ENCODE measurements at places on chromosomes 5 and 9.

- no peak for DNase-seq
Measured at GRCh38 chr5:177550122-177550521, 4.2 kb downstream of the FAM193B start.

DNA sequence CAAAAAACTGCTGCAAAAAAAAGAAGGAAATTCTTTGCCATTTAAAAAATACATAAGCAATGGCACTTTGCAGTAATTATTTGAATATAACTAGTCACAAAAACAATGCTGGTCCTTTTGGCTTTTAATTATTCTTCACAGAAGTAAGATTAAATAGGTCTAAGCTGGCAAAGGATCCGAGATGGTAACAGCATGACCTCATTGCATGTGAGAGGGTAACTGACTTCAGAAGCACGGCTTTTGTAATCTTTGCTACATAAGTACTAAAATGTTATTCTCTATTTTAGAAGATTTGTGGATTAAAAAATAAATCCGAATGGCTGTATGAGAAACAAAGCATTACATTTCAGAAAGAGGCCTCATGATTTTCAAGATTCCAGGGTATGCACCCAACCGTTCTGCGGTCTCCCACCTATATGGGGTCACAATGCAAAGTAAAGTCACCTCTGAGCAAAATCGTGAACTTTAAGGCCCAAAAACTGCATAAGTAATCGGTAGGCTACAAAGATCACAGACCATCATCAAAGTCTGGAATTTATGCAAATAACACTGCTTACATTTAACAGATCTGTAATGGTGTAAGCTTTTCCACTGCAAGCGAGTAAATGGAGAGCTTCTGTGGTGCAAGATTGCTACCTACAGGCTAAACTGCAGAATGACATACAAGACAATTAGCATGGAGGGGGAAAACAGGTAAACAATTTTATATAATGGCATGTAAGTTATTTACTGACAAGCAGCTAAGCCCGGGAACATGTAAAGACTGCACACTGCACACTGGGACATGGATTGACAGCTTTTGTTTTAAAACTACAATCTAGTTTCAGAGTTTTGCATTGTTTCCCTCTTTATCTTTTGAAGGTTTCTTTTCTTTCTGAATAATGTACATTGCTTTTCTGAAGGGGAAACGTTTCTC, 231.6 kb downstream of the SLF1 start:
- DNase-seq, result no peak

GRCh38 chr5:125026867-125027731, 280.7 kb upstream of the ZNF608 start:
- DNase-seq, result no peak

DNA sequence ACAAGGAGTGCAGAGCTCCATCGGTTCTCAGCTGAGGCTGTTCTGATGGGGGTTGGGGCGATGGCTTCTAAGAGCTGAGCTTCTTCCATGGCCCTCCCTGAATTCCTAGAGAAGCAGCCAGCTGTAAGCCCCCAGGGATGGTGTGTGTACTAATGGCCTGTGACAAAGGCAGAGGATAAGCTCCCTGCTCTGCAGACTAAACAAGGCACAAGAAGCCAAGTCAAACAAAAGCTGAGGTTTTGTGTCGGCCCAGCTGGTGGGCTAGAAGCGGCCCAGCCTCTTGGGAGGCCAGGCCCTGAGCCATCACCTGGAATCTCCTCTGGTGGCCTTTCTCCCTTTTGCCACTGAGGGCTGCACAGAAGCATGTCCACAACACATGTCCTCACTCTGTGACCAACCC, 75.0 kb upstream of the XPA start:
- DNase-seq, result no peak

DNA sequence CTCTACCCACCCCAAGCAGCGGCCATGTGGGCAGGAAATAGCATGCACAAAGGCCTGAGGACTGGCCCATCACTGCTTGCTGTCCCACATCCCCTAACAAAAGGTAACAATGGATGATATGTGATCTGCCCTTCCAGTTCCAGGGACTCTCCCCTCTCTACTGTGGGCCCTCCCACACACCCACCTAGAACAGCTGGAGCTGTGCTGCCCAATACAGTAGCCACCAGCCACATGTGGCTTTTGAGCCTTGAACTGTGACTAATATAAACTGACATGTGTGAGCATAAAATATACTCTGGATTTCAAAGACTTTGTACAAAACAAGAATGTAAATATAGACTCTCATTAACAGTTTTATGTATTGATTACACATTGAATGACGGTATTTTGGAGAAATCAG, 78.1 kb downstream of the C5orf15 start:
- no peak for DNase-seq

DNA sequence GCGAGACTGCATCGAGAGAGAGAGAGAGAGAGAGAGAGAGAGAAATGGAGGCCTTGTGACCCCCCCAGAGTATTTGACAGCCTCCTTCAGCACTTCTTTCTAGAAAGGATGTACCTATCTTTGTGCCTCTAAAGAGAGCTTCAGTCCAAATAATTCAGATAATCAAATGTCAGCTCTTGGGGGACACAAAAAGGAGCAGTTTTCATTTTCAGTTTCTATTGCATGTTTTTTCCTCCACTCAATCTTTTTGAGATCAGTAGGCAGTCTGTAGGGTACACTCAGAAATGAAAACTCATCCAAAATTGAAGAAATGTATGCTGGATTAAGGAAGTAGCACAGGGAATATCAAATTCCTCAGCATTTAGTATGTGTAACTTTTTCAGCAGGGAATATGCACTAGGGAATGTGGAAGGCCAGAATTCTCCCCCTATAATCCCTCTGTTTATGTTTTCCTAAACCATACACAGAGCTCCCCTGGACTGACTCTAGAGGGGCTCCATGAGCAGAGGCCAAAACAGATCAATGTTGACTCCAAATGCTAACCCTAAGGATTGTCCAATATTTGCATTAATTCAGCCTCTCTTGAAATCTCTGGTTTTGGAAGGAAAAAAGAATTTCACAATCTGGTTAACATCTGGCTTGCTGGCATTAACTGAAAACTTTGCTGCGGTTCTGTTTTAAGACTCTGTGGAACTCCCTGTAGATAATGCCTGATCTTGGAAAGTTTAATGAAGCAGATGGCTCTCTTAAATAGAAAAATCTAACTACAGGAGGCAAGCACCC, 250.1 kb downstream of the CEMIP2 start:
- no peak for DNase-seq

DNA sequence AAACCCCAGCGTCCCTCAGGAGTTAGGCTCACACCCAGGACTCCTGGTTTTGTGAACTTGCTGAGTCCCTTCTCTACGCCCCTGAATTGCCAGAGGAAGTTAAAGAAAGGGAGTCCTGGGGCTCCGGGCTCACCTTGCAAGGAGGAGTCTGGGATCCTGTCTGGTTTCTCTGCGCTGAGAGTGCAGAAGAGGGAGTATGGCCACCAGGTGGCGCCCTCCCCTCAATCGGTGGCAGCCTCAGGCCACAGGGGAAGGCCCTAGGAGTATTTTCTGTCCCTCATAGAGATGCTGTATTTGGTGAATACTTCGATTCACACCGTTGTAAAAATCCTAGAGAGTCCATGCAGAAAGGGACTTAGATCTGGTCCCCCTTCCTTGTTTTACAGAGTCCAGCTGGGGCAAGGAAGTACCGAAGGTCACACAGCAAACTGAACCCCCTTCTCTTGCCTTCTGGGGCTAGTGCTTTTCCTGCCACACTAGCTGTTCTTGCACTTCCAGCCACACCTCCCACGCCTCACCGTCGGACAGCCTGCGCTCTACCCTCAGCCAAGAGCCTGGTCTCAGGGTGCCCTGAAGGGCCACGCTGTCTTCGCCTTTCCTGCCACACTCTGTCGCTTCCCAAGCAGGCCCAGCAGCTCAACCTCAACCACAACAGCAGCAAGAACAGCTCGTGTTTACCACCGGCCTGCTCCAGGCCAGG, 10.2 kb downstream of the HAND1 start:
- DNase-seq, result no peak

DNA sequence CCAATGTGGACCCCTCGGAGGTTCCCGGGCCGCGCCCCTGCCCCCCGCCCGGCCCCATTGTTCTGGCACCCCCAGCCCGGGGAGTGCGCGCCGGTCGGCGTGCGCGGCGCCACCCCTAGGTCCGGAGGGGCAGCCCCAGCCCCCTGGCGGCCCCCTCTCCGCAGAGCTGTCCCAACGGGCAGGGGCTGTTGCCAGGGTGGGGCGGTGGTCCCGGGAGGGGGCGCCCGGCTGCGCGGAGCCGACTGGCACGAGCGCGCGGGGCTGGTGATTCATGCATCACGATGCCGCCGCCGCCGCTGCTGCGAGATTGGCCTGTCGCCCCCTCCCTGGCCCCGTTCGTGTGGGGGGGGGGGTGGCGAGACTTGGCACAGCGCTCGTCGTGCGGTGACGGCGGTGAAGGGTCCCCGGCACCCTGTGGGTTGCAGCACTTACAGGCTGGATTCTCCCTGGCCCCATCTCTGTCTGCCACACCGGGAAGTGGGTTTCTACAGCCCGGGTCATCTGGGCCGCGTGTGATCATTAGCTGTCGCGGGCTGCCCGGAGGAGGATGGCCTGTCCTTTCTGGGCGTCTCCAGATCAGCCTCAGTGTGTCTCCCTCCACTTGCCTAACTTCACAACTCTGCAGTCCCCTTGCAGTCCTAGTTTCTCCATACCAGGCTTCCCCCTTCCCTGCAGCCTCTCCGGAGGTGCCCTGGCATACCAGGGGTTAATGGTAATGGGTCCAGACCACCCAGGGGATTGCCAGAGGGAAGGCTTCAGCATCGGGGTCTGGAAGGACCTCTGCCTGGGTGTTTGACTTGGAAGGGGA, 858 bp downstream of the NCS1 start:
- no peak for DNase-seq

DNA sequence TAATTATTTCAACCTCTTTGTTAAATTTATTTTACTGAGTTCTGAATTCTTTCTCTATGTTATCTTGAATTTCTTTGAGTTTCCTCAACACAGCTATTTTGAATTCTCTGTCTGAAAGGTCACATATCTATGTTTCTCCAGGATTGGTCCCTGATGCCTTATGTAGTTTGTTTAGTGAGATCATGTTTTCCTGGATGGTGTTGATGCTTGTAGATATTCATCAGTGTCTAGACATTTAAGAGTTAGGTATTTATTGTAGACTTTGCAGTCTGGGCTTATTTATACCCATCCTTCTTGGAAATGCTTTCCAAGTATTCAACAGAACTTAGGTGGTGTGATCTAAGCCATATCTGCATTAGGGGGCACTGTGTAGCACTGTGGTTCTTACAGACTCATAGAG, 70.2 kb upstream of the SLC27A6 start:
- DNase-seq, result no peak

DNA sequence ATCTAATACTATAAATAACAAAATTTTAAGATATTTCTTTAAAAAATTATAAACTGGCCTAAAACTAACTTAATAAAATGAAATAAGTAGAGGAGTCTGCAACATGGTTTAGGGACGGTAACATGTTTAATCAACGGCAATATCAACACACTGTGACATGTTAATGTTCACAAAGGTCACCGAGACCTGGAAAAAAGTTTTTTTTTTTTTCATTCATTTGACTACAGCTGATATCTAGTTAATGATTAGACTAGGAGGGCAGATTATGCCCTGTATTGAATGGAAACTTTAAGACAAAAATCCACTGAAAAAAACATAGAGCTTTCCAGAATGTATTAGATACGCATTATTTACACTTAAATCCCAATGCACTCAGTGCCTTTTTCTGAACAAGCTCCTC, 67.0 kb upstream of the CDK5RAP2 start:
- no peak for DNase-seq

Measured in vagina (tissue), 2 donors.